ENCODE measurements at places on chromosomes 4 and X. TPM values are rescaled to one million over a fixed set of nuclear protein-coding genes. Genes with fewer than 3 reads are reported as not detected.

DNA sequence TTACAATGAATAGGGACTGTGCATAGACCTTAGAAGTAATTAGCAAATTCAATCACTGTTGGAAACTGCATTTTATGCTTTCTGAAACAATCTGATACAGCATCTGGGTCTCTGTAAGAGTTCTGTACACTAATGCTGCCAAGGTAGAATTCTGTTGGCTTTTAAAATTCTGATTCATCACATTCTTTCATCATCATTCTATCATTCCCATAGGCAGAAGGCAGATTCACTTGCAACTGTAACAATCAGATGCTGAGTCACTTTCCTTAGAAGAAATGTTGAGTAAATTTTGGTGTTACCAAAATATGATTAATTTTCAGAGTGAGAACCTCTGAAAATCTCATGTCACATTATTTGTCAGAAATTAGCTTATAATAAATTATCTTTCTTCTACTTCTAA, 267.2 kb downstream of the MAPK10 start:
- no peak for DNase-seq

GRCh38 chr4:64200001-64200555, 209.2 kb downstream of the TECRL start:
- DNase-seq = no peak

GRCh38 chrX:136165406-136165805, 18.1 kb downstream of the FHL1 start:
- DNase-seq = no peak

DNA sequence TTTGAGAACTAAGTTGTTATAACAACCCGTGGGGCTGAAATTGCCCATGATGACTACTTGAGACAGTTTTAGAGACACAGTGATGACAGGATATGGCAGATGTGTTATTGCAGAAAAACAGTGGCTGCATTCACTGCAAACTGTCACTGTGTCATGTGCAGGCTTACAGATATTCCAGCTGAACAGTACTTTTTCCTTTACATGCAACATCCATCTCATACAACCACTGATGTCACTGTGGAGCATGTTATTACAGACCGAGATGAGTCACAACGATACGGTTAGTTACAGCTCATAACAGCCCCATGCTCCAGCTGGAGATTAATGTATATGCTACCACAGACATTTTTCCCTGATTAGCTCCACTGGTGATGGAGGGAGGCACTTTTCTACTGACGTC, 207.4 kb downstream of the TMA16 start:
- no peak for DNase-seq

DNA sequence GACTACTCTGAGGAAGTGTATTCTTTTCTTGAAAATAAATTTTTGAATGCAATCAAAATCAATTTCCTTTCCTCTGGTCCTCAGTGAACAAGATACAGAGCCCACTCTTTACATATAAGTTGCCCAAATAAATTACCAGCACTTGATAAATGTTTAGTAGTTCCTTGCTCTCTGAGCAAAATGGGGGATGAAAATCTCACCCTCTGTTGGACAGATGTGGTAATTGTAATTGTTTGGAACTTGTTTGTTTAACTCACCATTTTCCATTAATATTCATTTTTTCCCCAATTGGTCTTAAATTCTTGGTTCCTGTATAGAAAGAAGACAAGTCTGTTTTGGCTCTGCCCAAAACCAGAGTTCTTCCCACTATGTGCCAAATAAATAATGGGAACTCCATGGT, 146.3 kb downstream of the LDB2 start:
- no peak for DNase-seq

- DNase-seq = no peak
Measured at GRCh38 chrX:101362757-101363156, 14.2 kb upstream of the TIMM8A start.

The TBC1D8B gene
- polyA plus RNA-seq = 3.5 TPM

- DNase-seq = no peak
Measured at GRCh38 chr4:168199260-168199957, 107.1 kb downstream of the ANXA10 start.

All from hindlimb muscle (tissue), 1 donor.